ENCODE measurements at places on chromosomes 16 and 17.

GRCh38 chr17:44543905-44544523 lies 13.3 kb upstream of the FZD2 start:
- DNase-seq = no peak

GRCh38 chr17:633133-633532 lies 81.5 kb downstream of the VPS53 start:
- DNase-seq = no peak

DNA sequence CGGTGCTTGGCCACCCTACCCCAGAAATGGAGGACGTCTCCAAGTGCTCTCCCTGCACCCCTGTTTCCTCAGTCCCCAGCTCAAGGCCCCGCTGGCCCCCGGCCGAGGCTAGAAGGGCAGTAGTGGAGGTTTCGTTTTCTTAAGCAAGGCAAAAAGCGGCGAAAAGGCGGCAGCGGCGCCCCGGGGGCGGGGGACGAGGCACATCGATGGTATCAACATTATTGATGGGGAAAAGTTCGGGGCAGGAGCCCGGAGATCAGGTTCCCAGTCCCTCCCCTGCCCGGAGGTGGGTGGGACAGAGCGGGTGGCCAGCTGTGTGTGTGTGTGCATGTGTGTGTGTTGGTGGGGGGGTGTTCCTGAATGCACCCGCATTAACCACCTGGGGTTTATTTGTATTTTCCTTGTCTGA lies 4.1 kb upstream of the SALL1 start:
- peak; percentile 67 for DNase-seq

GRCh38 chr17:50314456-50315011 lies 31.4 kb upstream of the XYLT2 start:
- DNase-seq = no peak

GRCh38 chr17:77011173-77012011 lies 129.4 kb upstream of the SEC14L1 start:
- DNase-seq = peak; percentile 48

DNA sequence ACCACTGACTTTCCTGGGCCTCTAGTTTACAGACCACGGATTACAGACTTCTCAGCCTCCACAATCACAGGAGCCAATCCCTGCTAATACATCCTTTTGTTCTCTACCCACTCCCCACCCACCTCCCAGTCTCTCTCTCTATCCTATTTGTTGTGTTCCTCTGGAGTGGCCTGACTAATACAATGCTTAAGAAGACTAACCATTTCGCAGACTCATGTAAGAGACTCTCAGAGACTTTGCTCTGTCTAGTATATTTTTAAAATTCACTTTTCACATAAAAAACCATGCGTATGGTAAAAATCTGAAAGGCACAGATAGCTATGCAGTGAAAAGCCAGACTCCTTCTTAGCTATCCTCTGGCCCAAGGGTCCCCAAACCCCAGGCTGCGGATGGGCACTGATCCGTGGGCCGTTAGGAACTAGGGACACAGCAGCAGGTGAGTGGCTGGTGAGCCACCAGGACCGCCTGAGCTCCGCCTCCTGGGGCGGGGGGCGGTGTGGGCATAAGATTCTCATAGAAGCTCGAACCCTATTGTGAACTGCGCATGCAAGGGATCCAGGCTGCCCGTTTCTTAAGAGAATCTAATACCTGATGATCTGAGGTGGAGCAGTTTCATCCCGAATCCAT lies 7.6 kb downstream of the PIK3R6 start:
- DNase-seq = no peak

DNA sequence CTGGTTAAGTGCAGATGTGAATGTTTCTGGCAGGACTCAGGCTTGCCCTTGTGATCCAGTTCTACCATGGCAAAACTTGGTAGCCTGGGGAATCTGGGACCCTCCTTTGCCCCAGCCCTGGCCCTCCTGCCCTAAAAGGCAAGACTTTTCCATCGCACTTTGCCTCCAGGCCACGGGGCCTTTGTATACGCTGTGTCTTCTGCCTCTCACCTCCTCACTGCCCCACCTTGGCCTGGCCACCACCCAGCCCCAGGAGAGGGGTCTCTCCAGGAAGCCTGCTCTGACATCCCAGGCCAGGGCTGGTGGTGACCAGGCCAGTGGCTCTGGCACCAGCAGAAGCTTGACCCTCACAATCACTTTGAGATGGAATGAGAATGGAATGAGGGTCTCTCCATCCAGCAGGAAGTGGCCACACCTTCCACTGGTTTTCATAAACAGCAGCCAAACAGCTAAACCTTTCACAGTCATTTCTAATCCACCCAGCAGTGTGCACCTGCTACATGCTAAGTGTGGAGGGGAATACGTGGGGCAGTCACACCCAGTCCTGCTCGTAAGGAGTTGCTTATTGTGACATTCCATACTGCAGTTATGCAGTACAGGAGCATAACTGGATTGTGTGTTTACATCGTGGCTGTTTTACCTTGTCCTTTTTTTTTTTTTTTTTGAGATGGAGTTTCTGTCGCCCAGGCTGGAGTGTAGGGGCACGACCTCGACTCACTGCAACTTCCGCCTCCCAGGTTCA lies 1.6 kb upstream of the MRPL38 start:
- no peak for DNase-seq

GRCh38 chr16:8703693-8704092 lies 29.3 kb downstream of the ABAT start:
- DNase-seq = no peak

DNA sequence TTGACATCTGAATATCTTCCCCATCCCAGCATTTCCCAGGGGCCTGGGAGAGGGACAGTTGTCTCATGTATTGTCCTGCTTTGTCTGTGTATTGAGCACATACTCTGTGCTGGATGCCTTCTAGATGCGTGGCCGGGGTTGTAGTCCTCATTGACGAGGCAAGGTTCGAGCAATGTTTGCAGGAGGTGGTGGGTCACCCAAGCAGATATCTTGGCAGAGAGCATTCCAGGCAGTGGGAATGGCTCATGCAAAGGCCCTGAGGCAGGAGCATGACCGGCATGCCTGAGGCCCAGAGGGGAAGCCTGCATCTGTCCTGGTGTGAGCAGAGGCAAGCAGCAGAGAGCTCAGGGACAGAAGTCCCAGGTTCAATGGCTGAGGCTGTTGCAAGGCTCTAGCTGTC lies 17.5 kb downstream of the KRT33A start:
- DNase-seq = no peak

DNA sequence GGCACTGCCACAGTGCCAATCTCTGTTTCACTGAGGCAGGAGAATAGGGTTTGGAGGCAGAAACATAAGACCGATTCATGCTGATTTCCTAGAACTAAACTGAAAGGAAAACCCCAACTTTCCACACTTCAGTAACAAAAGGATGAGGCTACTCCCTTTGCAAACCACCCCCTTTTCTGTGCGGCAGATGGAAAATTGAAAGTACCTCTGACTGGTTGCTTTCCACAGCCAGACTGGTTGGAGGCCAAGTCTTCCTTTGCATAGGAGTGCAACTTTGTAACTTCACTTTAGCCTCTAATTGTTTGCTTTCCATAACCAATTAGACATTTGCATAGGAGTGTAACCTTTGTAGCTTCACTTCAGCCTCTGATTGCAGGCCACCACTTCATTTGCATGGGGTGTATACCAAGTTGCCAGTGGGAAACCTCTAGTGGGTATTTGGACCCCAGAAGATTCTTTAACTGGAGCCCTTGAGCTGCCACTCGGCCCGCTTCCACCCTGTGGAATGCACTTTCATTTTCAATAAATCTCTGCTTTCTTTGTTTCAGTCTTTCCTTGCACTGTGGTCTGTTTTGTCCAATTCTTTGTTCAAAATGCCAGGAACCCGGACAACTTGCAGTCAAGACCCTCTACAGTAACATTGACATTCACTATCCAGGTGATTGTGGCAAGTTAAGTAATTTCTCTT lies 252.0 kb downstream of the UTP18 start:
- no peak for DNase-seq

DNA sequence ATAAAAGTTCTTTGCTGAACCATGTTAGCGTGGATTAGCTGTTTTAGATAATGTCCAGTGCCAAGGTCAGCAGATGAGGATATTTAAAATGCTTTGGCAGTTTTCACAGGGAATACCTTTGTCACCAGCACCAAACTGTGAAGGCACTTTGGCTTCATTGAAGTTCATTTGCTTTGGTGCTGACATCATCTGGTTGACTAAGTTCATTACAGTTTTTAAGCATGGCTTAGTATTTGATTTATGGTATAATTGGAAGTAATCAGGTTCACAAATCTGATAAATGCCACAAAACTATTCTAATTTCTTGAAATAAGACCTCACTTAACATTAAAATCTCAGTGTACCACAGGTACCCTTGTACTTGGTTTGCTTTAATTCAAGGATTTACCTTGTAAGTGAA lies 4.3 kb downstream of the GID4 start:
- DNase-seq = no peak

Measured in RPMI7951 (cell line).